GM06990 (cell line): ENCODE measurements at places on chromosomes 12 and 14.

DNA sequence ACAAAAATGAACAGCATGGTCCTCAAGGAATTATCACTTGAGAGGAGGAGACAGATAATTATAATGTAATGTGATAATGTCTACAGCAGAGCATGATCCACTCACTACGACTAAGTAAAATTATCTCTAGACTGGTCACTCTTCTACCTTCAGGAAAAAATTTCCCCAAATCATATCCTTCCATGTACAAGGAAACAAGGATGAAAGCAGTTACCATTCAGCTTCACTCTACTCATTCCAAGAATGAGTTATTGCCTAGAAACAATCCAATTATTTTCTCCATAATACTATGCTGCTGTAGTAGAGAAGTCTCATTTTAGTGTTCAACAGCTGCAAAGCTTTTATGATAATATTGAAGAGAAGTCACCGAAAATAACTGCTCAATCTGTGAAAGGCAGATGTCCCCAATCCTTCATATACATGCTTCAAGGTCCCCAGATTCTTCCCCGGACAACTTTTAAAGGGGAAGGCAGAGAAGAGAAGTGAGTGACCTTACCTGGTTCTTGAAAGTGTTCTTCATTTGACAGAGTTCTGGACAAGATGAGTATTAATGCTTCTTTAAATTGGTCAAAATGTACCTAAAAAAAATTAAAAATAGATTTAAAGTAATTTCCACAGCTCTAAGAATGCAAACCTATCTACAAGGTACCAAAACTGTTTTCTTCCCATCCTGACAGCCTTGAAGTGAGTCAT, 24.6 kb downstream of the NIN start:
- no peak for DNase-seq

DNA sequence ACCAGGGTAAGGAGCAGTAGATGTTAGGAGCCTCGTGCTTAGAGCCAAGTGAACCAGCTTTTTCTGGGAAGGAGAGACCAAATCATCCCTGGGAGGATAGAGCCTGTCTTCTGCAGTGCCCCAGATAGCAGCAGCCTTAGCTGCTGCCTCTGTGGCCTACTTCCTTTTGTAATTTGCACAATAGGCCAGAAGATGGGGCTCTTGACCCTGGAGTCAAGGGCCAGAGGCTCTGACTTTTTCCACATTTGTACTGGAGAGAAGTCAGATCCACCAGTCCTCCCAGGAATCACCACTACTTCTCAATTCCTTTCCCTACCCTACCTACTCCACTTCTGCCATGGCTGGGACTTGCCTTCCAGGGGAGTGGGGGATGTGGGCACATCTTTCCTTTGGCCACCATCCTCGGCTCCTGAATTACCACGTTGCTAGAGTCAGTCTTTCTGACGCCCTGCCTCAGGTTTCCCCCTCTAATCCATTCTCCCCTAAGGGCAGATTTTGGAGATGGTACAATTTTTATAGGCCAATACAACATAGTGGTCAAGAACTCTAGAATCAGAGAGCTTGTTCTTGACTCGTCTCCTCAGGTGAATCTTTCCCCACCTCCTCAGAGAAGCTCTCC, 3.3 kb upstream of the SLC4A8 start:
- no peak for DNase-seq

GRCh38 chr12:127048057-127048456, 1218.9 kb upstream of the TMEM132C start:
- no peak for DNase-seq

GRCh38 chr14:78297858-78298257, 127.7 kb downstream of the NRXN3 start:
- no peak for DNase-seq
